ENCODE measurements at places on chromosomes 12 and 14. TPM values are rescaled to one million over a fixed set of nuclear protein-coding genes. Genes with fewer than 3 reads are reported as not detected.

- DNase-seq, result peak; percentile 26
Observed at GRCh38 chr12:106303202-106303820, 778 bp downstream of the TCP11L2 start.

DNA sequence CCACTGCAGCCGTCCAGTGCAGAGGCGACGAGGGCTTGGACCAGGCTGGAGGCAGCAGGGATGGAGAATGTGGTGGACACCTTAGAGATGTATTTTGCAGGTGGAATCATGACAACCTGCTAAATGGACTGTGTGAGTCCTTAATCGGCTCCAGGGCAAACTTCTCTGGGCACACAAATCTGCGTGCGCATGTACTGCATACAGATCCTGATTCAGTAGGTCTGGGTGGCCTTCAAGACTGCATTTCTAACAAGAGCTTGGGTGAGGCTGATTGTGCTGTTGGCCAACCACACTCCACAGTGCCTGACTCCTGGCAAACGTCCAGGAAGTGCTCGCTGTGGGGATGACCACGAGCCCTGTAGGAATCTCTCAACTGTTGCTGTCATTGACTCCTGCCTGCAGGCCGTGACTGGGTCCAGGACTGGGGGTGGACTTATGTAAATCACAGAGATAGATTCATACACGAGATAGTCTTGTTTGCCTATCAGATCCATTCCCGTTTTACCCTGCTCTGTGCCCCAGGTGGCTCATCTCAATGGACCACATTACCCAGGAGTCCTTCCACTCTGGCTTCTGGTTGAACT lies 27.2 kb downstream of the JDP2 start:
- DNase-seq, result no peak

- DNase-seq, result no peak
Observed at GRCh38 chr12:46168426-46168825, 100.4 kb downstream of the SLC38A1 start.

DNA sequence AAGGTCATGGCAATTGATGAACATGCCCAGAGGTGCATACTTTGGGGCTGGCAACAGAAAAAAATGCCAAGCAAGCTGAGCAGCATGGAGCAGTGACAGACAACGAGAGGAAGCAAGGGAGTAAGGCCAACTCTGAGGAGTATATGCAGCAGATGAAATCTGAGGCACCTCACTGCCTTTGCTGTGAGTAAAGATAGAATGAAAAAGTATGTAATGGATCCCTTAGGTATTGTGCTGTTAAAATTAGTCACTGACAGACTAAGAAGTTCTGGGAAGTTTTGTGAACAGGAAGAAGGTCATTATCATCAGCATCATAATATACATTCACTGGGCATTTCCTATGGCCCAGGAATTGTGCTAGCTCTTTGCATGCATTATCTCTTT lies 269.9 kb downstream of the DUSP6 start:
- DNase-seq, result no peak

DNA sequence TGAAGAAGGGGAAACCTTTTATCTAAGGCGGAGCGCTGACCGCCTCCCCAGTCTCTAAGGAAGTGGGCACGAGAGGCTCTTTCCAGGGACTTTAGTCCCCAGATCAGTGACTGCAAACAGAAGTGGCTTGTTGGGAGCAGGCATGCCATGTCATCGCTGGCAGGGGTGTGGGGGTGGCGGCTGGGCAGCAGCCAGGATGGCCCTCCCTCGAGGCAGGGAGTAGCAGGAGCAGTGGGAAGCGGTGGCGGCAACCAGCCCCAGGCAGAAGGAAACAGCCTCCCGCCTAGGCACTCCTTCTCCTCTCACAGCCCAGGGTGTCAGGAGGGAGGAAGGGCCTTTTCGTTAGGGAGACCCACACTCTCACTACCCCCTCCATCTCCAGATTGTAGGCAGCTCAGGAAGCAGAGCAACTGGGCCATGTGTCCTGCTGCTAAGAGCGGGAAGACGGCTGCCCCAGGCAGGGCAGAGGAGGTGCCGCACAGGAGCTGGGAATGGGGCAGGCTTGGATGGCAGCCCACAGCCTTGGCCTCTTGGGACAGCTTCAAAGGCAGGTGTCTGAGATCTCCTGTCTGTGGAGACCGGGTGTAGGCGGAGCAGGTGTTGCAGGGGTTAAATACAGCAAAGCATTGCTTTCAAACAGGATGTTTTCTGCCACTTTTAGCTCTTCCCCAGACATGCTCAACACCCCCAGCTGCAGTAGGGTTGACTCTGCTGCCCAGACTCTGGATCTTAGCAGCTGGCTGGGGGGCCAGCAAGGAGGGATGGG lies 21.8 kb downstream of the VDR start:
- no peak for DNase-seq

DNA sequence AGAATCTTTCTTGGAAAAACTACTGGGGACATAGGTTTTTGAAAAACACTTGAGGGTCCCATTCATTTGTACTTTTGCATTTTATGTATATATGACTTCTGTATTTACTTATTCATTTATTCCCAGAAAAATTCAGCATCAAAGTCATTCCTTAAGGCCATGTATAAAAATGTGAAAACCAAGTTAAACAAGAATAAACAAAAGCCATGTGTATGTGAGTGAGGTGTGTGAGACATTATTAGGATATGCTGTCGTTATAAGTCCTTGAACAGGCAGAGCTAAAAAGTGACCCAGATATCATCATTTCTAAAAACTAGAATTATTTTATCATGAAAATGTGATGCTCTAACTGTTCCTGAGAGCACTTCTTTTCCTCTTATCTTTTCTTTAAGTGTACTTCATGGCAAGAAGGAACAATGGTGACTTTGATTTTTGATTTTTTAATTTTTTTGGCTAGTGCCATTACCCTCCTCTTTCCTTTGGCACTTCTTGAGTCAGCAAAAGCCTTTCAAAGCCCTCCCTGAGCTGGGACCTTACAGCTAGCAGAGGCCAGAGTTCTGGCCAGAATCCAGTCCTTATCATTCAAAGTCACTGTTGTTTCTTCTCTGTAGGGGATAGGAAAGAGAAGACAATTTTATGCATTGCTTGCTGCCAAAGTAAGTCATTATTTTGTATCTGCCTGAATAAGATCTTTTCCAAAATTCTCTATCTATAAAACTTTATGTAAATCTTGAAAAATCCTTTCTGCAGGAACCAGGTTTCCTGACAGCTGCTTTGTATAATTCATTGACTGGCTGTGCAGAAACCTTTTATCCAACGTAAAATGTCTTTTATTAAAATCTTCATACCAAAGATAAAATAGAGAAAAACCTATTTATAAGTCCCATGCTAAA lies 419.7 kb upstream of the PRICKLE1 start:
- no peak for DNase-seq

- no peak for DNase-seq
Observed at GRCh38 chr14:74763803-74764531, 851 bp downstream of the YLPM1 start.

DNA sequence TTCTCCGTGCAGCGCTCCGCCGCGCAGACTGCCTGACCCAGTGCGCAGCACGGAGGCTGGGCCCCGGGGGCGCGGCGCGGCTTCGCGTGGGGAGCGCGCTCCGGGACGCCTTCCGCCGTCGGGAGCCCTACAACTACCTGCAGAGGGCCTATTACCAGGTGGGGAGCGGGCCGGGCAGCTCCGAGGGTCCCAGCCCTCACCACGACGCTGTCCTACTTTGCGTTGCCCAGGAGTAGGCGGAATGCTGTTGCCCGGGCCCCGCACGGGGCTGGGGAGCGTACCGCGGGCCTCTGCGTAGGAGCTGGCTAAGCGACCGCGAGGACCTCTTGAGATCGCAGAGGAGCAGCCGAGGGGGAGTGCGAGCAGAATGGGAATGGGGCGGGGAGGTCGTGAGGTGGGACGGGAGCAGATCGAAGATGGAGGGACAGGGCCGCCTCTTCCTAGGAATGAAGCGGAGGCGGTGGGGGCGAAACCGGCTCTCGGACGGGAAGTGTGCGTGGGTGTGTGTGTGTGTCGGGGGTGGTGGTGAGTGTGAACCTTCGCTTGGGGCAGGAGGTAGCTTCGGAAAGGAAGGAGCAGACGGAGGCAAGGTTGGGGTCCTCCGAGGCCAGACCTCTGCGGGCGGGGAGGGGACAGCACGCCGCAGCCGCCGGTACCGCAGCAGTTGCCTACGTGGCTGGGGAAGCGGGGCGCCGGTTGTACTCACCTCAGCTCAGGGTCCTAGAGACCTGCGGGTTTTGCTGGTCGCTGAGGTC lies 751 bp downstream of the P3H3 start:
- DNase-seq, result no peak

- DNase-seq, result no peak
Observed at GRCh38 chr14:29282169-29282568, 515.6 kb downstream of the FOXG1 start.

DNA sequence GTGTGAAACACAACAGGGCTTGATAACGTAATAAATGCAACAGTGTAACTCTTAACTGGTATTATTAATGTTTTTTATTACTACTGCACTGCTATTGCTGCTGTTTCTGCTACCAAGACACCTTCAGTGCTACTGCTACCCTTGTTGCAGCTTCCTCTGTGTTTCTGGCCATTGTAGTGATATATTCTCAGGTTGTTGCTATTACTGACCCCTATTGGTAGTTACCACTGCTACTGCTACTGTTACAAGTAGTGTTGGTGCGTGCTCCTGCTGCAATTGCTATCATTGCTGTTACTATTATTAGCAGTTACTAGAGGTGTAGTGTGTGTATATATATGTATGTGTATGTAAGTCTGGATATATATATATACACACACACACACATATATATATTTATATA lies 87.2 kb upstream of the PTPRB start:
- peak; percentile 11 for DNase-seq

- DNase-seq, result no peak
Observed at GRCh38 chr14:42715316-42715715, 1108.6 kb downstream of the LRFN5 start.

GRCh38 chr12:109595321-109595902 lies 21.8 kb downstream of the MVK start:
- no peak for DNase-seq

DNA sequence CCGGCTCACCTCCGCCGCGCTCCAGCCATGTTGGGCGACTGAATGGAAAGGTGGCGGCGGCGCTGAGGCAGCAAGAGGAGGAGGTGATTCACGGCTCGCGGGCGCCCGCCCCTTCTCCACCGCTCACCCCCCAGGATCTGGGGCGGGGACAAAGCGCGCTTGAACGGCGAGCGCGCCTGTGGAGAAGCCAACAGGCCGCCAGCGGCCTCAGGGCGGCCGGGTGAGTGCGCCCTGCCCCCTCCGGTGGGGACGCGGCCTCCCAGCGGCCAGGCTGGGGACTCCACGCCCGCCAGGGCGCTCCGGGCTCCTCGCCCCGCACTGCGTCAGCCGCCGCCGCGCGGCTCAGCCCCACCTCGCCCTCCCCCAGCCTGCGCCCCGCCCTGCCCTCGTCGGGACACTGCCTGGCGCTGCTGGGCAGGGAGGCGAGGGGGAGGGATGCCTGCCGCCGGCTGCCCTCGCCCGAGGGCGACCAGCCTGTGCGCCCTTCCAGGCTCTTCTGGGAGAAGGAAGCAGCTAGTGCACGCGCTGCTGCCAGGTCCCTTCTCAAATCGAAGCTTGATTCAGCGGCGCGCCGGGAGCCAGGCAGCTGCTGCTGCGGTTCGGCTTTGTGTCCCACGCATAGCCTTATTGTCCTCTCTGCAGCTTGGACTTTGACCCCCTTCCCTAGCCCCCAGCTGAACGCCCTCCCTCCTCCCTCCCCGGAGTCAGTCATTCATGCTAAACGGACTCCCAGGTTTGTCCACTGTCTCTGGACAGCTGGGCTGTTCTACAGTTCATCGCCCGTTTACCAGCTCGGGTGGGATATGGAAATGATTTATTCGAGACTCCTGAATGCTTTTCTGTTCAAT lies at the start of gene KIF21A:
Gene KIF21A (minus strand): TSS at position 40 of the 848 bp plus-strand sequence. CDS start 150 bp downstream, outside the sequence.
- DNase-seq, result peak; percentile 96

DNA sequence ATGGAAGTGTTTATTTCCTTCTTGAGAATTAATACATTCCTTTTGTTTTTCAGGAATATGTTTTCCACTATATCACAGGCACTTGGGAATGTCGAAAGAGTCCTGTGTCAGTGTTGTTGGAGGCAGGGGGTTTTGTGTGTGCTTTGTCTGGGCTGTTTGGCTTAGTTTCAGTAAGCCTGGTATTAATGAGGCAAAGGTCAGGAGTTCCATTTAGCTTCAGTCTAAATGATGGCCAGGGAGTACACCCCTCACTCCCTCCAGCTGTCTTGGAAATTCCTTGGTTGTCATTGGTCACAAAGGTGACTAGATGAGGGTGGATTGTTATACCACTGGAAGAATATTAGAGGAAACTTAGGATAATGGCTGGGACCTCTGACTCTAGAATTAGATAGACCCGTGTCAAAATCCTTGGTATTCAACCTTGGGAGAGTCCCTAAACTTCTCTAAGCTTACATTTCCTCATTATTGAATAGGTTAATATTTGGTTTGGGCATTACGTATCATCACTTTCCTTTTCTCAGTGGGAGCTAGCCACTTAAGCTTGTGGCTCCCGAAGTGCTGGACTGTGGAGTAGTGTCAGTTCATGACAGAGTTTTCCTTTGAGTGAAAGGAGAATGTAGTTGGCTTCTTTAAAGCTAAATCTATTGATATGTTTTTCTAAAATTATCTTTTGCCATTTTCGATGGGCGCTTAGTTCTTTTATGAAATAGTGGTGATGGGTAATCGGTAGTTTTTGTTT lies 5.2 kb downstream of the FRS2 start:
- DNase-seq, result no peak

GRCh38 chr12:23708185-23708837 lies 241.2 kb downstream of the SOX5 start:
- no peak for DNase-seq

- no peak for DNase-seq
Observed at GRCh38 chr14:101502761-101503392, 58.4 kb upstream of the DIO3 start.

GRCh38 chr14:92503756-92504491 lies 9.7 kb upstream of the RIN3 start:
- DNase-seq, result no peak

DNA sequence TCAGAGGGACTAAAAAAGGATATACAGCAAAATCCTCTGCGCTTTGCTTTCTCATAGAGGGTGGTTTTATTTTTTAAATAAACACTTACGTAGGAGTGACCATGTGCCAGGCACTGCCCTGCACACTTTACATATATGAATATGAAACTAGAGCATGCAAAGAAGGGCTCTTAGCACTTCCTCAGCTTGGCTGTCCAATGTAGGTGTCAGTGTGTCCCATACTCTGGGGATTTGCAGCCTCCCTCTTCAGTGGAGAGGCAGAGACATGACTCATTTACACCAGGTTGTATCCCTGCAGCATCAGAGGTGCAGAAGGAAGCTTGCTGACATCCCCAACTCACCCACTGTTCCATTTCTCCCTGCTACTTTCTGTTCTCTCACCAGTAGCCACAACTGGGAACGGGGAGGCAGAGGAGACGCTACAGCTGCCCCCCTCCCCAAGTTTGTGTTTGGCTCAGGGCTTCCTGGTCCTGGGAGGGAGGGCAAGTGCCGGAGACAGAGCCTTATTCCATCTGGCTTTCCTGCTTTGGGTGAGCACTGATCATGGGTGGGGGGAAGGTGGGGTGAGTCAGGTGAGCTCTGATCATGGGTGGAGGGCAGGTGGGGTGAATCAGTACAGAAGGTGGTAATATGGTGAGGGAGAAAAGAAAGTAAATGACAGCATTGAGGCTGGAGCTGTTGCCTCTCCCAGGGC lies 4.9 kb upstream of the KRT5 start:
- DNase-seq, result no peak

AMDHD1 gene
- total RNA-seq, result 15.6 TPM

KRT72 gene
- total RNA-seq, result not detected

MYL2 gene
- total RNA-seq, result not detected

PARPBP gene
- 43.4 TPM for total RNA-seq

SLC2A3 gene
- total RNA-seq, result 299 TPM

INHBC gene
- total RNA-seq, result not detected

DBX2 gene
- not detected for total RNA-seq

PAWR gene
- total RNA-seq, result 109 TPM

LTBP2 gene
- total RNA-seq, result 0.43 TPM

ABCD2 gene
- total RNA-seq, result not detected

DIO2 gene
- total RNA-seq, result 1.5 TPM

RPS6KA5 gene
- total RNA-seq, result 4.6 TPM
